Foreskin melanocyte (primary cell): ENCODE measurements at places on chromosomes 1 and 21.
A peak's percentile ranks its signal among the peaks of the same experiment; 100 is the strongest.

GRCh38 chr21:29641635-29642550, 297.9 kb downstream of the GRIK1 start:
- DNase-seq: no peak

DNA sequence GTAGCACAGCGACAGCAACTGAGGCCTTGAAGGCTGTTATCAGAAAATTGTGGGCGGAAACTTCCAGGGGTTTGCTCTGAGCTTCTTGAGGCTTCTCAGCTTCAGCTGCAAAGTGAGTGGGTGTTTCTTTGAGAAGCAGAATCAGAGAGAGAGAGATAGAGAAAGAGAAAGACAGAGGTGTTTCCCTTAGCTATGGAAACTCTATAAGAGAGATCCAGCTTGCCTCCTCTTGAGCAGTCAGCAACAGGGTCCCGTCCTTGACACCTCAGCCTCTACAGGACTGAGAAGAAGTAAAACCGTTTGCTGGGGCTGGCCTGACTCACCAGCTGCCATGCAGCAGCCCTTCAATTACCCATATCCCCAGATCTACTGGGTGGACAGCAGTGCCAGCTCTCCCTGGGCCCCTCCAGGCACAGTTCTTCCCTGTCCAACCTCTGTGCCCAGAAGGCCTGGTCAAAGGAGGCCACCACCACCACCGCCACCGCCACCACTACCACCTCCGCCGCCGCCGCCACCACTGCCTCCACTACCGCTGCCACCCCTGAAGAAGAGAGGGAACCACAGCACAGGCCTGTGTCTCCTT, at the start of gene FASLG:
Gene FASLG (plus strand): TSS at position 233 of the 583 bp plus-strand sequence. CDS start 99 bp downstream, at position 332.
- DNase-seq: no peak

DNA sequence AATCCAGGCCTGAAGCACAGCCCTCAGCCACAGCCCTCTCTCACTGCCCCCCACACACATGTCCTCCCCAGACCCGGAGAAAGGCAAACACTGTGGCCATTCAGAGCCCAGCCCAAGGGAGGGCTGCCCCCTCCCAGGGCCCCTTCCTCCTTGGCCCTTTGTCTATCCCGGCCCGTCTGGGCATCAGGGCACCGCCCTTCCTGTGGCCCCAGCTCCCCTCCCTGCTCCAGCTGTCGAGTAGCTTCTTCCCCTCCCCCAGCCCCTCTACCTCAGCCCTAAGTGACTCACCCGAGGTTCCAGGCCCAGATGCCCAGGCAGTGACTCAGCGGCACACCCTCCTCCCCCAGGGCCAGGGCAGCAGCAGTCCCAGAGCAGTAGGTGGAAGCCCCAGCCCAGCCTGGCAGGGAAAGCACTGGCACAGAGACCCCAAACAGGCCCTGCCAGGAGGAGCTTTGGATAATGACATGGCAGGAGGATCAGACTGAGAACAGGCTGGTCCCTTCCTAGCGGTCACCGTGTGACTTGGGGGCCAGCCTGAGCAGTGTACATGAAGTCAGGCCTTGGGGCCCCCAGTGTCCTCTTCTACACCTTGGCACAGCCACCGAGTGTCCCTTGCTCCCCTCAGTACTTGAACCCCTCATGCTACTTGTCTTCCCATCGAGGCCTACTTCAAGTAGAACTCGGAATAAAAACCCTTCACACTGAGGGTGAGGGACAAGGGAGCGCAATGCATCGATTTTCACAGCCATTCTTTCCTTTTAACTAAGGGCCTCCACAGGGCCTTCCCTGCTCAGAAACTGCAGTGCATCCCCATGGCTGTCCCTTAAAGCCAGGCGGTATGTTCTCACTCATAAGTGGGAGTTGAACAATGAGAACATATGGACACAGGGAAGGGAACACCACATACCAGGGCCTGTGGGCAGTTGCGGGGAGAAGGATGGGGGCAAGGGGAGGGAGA, 1.0 kb upstream of the S100A2 start:
- peak; percentile 96 for DNase-seq

GRCh38 chr1:32742199-32742947, 39.8 kb upstream of the SYNC start:
- no peak for DNase-seq

- no peak for DNase-seq
Measured at GRCh38 chr1:208280681-208281450, 36.7 kb upstream of the PLXNA2 start.

DNA sequence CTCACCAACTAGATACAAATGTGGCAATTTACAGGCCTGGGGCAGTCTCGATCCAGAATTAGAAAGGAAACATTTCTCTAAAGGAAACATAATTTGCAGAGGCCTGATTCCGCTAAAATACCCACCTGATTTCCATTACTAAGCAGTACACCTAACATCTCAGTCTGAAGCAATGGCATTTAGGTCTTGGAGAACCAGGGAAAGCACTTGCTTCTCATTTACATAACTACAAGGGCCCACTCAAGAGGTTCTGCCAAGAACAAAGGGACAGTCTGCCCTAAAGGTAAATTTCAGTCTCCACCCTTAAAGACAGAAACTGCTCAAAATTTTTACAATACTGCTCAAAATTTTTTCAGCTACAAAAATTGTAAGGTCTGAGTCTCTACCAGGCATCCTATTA, 123.7 kb upstream of the GJB5 start:
- DNase-seq: no peak

DNA sequence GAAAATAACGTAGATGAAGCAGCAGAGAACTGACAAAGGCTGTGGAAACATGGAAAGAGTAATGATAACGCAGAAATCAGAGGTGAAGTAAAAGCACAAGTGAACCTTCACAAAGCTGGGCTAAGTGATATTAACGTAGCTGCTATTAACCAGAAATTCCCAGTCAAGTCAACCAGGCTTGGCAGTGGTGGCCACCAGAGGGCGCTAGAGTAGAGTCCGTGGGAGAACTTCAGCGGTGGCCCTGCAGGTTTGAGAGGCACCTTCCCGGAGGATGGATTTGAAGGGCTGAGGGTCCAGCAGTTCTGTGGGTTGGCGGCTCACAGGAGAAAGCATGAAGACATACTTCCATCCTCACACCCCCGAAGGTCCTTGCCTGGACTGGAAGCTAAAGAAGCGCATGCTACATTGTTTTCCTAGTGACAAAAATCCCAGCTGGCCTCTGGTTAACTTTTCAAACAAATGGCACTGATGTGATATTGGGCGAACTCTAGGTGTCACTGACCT, 81.7 kb upstream of the ZNF648 start:
- DNase-seq: peak; percentile 62

DNA sequence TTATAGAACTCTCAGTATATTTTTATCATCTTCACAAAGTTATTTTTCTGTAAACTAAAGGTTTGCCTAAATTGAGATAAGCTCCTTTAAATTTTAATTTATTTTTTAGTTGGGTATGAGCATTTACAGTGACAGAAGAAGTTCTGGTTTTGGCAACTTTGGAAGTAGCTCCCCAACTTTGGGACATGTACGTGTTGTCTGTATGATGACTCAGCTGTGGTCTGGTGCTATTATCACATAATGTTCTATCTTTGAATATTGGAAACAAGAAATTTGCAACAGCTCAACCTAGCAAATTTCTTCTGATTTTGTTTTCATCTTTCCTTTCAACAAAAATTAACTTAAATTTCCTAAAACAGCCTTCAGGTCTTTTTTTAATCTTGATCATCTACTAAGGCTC, 46.6 kb upstream of the C1orf105 start:
- no peak for DNase-seq

DNA sequence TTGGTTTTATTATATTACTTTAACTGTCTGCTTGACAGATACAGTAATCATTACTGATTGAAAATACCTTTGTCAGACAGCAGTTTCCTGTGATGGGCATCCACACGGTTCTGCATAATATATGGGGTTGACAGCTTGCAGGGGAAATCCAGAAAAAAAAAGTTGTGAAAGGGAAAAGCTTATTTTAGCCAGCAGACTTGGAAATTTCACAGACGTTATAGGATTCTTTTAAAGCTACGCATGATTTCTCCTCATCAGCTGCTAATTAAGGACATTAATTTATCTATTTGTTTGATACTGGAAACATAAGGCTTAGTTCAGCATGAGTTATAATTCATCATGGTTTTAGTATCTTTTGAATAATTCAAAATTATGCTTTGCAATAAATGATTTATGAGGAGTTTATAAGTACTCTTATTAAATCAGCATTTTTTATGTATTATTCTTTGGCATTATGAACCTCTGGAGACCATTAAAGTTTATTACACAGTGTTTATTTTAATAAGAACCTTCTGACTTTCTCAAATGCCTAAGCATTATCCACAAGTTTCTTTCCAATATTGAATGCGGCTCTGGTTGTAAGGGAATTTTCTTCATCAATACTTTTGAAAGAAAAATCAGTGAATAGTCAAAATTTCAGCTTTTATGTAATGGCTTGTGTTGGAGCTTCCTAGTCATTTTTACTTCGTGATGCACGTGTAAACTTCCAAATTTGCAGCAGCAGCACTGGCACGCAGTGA, 235.3 kb upstream of the KCNK2 start:
- DNase-seq: no peak

GRCh38 chr1:204003536-204003935, 69.4 kb upstream of the SOX13 start:
- DNase-seq: no peak

- peak; percentile 10 for DNase-seq
Measured at GRCh38 chr1:196951711-196952394, 8.3 kb downstream of the CFHR2 start.

GRCh38 chr1:60503266-60503925, 429.8 kb upstream of the C1orf87 start:
- no peak for DNase-seq

DNA sequence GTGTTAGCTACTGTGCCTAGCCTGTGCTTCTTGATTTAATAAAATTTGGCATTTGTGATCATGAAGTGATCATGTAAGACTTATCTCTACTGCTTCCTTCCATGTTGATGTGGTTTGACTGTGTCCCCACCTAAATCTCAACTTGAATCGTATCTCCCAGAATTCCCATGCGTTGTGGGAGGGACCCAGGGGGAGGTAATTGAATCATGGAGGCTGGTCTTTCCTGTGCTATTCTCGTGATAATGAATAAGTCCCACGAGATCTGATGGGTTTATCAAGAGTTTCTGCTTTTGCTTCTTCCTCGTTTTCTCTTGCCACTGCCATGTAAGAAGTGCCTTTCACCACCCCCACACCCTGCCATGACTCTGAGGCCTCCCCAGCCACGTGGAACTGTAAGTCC, at the start of gene OVAAL:
Gene OVAAL (plus strand): TSS at position 301 of the 400 bp plus-strand sequence.
- no peak for DNase-seq

GRCh38 chr1:100834777-100835660, 59.6 kb downstream of the EXTL2 start:
- no peak for DNase-seq
